ENCODE measurements at places on chromosomes 16 and 17. TPM values are rescaled to one million over a fixed set of nuclear protein-coding genes. Genes with fewer than 3 reads are reported as not detected.

The USP7 gene
- 66.9 TPM for total RNA-seq

DNA sequence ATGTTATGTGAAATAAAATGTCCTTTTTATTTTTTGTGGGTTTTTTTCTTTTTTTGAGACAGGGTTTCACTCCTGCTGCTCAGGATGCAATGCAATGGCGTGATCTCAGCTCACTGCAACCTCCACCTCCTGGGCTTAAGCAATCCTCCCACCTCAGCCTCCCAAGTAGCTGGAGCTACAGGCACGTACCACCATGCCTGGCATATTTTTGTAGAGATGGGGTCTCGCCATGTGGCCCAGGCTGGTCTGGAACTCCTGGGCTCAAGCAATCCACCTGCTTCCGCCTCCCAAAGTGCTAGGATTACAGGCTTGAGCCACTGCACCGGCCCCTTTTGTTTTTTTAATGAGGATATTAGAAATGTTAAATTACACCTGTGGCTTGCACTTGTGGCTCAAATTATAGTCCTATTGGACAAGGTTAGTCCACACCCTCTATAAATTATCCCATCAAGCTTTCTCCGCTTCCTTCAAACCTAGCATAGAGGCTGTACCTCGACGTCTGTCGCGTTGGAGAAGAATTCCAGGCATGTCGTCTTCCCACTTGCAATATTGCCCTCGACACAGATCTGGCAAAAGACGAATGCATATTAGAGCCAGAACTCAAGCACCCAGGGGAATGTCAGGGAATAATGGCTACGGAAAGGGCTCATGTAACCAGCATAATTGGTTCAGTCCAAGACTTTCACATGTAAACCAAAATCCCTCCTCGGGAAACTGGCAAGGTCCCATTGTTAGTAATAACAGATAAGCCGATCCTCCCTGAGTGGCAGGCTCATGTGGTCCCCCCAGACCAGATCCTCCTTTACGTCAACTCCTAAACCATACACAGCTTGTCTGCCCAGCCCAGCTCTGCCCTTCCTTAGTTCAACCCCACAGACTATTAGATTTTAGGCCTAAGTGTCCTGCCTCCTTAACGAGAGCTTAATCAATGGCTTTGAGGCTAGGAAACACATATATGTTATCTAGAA is 8.2 kb downstream of the TK2 start:
- no peak for DNase-seq

The PPM1D gene
- 13.6 TPM for total RNA-seq

The TBC1D3E gene
- total RNA-seq, result not detected

The TNFRSF17 gene
- total RNA-seq, result not detected

- DNase-seq, result no peak
Measured at GRCh38 chr16:72278301-72278700, 106.3 kb upstream of the PMFBP1 start.

The CYTH1 gene
- 34.1 TPM for total RNA-seq

The SCN4A gene
- 0.07 TPM for total RNA-seq

DNA sequence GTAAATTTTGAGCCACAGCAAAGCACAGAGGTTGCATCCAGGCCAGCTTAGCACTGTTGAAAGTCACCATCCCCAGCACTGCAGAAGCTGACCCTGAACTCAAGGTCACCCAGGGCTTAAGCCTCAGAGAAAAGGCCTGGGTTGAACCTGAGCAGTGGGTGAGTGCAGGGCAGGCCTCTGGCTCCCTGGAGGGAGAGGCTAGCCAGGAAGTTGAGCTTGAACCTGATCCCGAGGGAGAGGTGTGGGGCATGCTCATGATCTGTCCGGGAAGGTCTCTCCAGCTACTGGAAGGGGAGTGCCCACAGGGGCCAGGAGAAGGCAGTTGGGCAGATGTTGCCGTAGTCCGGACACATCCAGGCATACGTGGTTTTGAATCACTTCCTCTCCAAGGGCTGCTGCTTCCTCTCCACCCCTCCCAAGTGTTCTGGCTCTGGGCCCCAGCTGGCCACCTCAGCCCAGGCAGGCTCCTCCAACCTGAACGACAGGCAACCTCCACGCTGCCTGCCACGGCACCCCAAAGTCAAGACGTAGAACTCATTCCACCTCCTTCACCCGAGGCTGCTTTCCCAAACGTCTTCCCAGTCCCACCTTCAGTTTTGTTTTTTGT is 18.4 kb downstream of the CARHSP1 start:
- no peak for DNase-seq

DNA sequence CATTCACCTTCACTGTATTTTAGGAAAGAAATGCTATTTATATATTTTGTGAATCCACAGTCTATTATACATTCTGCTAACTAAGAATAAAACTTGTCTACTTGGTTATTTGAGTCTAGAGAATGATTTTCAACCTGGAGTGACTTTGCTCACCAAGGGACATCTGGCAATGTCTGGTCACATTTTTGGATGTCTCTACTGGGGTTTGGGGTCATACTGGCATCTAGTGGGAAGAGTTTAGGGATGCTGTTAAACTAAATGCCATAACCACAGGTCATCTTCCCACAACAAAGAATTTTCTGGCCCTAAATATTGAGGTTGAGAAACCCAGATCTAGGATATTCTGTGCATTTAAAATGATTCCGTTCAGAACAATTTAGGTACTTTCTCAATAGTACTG is 26.0 kb downstream of the KCNJ16 start:
- DNase-seq, result no peak

DNA sequence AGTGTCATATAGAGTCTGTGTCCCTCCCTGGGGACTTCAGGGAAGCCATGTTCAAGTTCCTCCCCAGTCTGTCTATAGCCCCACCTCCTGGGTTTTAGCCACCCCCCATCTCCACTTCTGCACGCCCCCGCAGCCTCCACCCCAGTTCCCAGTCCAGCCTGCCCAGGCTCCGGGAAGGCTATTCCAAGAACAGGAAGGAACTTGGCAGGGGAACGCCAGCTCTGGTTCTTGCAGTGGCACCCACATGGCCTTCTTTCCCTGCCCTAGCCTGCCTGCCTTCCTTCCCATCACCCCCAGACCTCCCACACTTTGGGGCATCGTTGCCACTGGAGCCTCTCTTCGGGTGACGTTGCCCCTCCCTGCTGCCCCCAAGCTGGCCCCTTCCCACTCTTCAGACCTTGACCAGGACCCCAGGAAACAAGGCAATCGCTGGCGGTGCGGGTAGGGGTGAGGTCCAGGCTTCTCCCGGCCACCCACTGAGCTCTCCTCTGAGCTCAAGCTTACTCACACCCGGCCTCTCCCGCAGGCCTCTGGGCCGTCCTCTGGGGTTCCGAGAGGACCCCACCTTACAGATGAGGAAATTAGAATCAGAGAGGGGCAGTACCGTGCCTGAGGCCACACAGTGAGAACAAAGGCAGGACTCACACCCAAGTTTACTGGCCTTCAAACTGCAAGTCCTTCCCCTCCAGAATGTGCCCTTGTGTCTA is 9.2 kb upstream of the CES4A start:
- no peak for DNase-seq

DNA sequence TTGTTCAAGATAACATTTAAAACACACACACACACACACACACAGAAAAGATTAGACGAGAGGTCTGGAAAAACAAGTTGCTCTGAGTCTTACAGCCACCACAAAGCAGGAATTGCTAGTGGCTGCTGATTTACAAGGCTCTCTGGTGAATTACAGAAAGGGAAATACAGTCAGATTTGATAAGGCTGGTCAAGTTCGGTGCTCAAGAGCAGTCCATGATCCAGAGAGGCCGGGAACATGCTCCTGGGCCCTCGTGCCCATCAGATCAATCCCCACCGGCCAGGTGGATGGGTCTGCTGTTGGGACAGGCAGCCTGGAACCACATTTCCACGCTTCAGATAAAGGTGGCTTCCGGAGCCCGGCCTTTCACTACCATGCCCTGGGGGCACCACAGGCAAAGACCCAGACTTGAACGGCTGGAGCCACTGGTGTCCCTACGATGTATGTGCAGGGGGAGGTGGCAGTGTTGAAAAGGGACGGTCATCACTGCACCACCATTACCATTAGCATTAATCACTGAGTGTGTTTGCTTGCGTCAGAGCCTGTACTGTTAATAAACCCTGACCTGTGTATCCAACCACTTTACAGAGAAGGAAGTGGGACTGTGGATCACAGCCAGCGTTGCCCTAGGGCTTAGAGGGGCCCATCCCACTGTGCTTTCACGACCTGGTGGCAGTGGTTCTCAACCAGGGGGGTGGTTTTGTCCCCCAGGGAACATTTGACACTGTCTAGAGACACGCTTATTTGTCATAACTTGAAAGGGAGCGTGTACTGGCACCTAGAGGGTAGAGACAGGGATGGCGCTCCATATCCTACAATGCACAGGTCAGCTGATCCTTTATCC is 95.1 kb downstream of the XYLT1 start:
- no peak for DNase-seq

The CLEC3A gene
- not detected for total RNA-seq

The THOC6 gene
- 12.2 TPM for total RNA-seq

GRCh38 chr17:8801135-8801840 is 2.1 kb upstream of the MFSD6L start:
- no peak for DNase-seq

The MYH8 gene
- not detected for total RNA-seq

DNA sequence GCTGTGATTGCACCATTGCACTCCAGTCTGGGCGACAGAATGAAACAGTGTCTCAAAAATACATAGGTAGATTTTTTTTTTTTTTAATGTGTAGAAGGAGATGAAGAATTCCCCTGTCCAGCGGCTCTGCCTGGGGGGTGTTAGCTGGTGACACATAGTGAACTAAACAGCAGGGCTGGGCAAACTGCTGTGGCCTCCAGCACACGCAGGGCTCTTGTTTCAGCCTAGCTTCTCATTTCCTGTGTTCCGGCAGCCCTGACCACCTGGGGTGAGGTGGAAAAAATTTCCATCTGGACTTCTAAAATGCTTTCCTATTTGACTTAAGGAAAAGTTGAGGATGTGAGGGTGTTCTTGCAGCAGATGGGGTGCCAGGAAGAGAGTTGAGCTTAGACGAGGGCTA is 33.3 kb upstream of the RGS9 start:
- DNase-seq, result peak; percentile 10

DNA sequence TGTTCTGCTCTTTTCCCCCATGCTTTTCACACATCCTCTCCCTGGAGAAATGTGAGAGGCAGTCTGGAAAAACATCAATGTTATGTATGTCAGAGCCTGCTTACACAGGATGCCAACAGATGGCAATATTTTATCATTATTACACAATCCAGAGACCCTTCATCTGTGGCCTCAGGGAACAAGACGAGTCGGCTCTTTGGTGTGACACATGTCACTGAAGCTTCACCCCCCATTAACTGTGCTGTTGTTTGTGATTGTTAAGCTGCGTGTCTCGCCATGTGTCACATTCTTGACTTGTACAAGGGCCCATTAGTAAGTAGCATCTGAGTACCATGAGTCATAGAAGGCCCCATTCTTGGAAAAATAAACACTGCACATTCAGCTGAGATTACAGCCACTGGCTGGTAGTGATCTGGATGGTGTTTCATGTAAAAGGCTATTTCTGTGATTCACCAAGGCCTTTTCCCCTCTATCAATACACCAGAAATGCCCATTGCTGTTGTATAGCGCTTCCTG is 682.1 kb upstream of the SOX9 start:
- DNase-seq, result peak; percentile 98

The RNU2-1 gene
- total RNA-seq, result not detected

GRCh38 chr16:83366228-83366627 is 441.6 kb upstream of the HSBP1 start:
- no peak for DNase-seq

DNA sequence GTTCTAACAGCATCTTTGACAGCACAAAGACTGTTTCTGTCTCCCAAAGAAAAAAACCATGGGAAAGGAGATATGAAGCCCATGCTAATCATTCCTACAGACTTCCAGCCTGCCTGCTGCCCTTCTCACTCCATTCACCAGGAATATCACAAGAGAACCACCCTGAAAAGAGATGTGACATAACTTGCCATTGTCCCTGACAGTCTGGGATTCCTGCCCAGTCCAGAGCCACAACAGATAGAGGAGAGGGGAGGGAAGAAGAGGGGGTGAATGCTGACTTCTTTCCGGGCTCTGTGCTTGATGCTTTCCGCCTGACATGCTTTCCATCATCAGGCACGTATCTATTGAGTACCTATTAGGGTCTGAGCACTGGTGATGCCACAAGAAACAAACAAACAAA is 31.6 kb upstream of the ASIC2 start:
- no peak for DNase-seq

DNA sequence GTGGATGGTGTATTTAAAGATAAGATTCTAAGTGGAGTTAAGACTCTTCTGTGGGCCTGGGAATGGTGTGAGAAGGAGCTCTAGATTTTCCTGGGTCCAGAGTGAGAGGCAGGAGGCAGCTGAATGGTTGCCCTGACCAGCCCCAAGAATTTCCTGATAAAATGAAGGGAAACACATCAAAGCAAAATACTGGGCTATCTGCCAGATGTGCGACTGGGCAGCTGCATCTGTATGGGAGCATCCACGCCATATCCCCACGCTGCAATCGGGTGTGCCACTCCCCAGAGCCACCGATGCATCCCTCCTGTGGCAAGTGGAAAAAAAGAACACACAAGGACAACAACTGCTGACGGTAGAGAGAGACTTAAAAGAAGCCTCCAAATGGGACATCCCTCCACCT is 84.3 kb upstream of the COX10 start:
- DNase-seq, result no peak

DNA sequence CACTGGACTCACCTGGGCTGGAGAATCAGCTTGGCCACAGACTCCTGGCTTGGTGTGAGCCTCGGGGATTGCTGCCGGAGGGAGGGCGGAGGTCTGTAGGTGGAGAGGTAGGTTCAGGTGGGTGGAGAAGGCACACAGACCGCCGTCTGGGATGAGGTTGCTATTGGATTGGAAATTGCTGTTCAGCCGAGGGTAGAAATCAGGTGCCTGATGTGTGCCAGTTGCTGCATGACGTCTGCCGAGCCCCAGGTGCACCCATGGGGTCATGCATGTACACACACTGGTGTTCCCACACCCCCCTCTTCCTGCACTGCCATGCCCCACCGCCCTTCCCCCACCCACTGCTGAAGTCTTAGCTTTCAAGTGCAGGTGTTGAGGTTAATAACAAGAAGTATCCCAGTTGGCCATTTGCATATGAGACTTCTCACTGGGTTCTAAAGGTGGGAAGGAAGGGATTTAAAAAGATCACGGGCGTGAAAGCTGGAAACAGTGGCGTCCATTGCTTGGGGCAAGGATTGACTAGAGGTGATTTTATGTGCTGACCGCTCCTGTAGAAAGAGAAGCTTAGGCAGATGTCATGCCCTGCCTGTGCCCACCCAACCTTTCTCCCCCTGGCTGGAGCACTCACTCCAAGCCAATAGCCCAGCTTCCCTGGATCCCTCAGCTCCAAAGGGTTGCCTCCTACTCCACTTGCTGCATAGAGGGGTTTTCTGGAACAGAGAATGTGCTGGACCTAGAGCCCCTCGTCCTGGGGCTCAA is 193.6 kb downstream of the CCDC182 start:
- no peak for DNase-seq
